ENCODE measurements at places on chromosomes 4 and X.

GRCh38 chr4:70868778-70869177 lies 29.1 kb upstream of the GRSF1 start:
- DNase-seq: no peak

DNA sequence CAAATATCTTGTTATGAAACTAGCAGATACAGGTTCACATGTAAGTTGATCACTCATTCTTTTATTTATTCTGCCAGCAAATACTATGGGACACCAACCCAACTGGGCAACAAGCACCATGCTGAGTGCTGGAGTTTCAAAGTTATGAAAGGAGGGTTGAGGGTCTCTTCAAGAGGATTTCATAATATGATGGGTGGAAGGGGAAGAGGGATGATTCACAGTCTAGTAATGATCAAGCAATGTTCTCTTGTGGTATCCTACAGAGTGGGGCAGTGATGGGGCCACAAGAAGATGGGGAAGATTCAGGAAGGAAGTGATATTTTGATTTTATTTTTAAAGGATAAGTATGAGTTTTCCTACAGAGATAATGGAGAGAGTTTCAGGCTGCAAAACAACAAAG lies 46.2 kb upstream of the TXK start:
- no peak for DNase-seq

DNA sequence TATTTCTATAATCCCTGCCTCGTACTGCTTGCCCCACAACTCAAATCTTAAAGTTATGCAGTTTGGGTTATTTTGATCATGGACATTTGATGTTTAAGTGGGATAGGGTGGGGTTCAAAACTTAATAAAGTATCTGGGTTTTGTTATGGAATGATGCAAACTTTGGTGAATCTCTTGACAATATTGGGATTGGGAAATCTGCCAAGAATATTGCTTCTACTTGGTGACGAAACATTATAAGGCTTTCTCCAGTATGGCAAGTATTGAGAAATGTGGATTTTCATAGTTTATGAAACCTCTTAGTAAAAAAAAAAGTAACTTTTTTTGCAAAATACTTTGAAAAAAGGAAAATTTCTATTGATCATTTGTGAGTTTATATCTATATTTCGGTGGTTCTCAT lies 130.8 kb upstream of the SFRP2 start:
- DNase-seq: no peak

- no peak for DNase-seq
Measured at GRCh38 chr4:152705903-152706302, 26.1 kb upstream of the TMEM154 start.

DNA sequence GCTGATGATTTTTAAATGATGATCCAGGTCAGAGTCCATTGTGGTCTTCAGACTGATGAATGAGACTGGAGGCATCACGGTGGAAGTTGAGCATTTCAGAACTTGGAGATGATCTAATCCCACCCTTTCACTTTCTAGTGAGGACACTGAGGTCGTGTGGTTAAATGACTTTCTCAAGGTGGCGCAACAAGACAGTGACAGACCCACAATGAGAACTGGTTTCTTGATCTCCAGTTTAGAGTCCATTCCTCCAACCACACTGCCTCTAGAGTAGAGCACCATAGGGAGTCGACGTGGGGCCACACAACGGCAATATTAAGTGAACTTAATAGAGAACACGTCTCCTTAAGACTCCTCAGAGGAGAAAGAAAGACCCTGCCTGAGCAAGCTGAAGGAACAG lies 381.0 kb downstream of the UNC5C start:
- no peak for DNase-seq

GRCh38 chr4:128161138-128161537 lies 100.0 kb downstream of the LARP1B start:
- no peak for DNase-seq

- DNase-seq: no peak
Measured at GRCh38 chr4:121283319-121283718, 97.5 kb downstream of the QRFPR start.

DNA sequence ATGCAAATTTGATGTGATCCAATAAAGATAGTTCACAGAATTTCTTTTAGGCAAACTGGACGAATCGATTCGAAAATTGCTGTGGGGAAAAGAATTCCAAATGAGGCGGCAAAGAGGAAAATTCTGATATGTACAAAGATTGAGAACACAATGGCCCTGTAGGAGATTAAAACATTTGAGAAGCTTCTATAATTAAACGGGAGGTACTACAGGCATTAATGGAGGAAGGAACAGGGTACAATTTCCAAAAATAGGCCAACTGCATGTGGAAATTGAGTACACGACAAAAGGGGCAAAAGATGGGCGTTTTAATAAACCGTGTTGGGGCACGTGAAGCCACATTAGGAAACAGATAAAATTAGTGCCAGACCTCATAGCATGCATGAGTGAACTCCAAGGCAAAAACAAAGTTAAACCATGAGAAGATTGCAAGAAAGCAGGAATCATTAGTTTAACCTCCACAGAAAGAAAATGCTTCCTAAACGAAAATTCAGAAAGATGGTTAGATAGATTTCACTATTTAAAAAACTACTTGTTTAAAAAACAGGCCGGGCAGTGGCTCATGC lies 68.4 kb downstream of the DHRSX start:
- no peak for DNase-seq

DNA sequence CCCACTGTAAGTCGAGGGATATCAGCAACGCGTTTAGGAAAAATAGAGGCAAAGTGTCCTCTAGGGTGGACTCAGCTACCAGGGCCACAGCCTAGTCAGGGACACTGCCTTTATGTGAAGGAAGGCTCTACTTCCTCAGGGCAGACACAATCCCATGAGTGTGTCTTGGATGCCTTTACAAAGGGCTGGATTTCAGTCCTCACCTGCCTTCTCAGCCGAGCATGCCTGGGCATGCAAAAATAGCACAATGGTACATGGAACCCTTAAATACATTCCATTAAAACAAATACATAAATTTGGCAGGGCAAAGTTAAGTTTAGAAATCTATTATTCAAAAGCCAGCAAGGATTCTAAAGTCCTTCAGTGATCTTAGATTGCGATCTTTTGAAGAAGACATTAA lies 51.1 kb downstream of the DMD start:
- DNase-seq: no peak

- DNase-seq: no peak
Measured at GRCh38 chr4:150211799-150212445, 133.7 kb downstream of the DCLK2 start.

- DNase-seq: no peak
Measured at GRCh38 chr4:143358923-143359643, 22.4 kb downstream of the GAB1 start.

DNA sequence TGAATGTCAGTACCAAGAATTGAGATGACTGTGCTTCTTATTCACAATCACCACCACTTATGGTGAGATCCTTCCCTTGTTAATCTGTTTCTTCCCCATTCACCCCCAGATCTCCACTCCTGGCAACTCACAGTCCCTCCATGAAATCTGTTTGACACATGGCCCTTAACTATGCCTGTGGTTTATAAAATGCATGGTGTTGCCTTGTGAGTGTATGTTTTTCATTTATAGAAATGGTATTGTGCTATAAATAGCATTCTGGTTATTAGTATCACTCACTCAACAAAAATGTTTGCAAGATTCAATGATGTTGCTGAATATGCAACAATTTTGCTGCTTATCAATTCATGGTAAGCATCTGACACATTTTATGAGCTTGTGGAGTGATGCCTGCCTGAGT lies 131.0 kb downstream of the PRKX start:
- no peak for DNase-seq

DNA sequence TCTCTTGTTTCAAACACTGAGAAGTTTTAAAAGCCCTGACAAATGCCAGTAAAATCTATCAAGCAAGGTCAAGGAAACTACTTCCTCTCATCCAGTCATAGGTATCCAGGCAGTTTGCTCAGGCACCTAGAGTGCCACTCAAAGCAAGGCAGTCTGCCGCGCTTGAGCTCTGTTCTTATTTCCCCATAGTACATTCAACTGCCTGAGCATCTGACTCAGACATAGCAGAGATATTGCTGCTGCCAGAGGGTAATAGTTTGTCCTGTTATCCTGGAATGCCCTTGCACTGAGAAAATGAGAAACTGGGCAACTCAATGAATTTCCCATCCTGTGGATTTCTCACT lies 16.1 kb upstream of the ATP8A1 start:
- peak; percentile 62 for DNase-seq

- no peak for DNase-seq
Measured at GRCh38 chrX:123525123-123525725, 207.6 kb downstream of the THOC2 start.

DNA sequence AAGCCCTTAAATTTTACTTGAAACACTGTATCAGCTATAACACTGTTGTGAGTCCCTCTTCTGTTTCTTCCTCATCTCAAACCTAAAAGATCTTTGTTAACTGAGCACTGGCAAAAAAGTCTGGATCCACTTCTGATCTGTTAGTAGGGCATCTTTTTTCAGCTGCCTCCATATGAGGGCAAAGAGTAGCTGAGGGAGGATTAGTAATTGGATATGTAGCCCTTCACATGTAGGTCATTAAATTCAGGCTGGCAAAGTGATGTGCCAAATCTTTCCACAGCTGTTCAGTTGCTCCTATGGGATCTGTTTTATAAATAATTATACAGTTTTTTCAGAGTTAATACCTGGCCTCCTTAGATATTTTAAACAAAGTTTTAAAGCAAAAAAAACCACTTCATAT lies 1.1 kb upstream of the TRMT10A start:
- no peak for DNase-seq

- DNase-seq: no peak
Measured at GRCh38 chr4:80367737-80368136, 32.2 kb downstream of the CFAP299 start.

GRCh38 chr4:1459081-1459721 lies 53.0 kb upstream of the NKX1-1 start:
- DNase-seq: no peak

DNA sequence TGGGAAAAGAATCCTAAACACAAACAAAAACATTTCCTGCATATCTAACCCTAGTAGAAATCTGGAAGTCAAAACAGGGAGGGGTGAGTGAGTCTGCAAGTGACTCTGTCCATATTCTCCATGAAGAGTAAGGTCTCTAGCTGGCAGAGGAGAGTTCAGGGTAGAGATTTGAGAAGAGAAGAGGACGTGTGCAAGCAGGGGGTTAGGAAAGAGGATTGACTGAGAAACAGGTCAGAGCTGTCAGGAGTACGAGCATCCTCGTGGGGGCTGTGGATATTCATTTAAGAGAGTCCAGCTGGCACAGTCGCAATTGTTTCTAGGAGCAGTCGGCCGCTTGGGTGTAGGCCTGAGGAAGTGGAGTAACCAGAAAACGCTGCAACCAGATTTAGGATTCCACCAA lies 27.9 kb downstream of the PROM1 start:
- no peak for DNase-seq

DNA sequence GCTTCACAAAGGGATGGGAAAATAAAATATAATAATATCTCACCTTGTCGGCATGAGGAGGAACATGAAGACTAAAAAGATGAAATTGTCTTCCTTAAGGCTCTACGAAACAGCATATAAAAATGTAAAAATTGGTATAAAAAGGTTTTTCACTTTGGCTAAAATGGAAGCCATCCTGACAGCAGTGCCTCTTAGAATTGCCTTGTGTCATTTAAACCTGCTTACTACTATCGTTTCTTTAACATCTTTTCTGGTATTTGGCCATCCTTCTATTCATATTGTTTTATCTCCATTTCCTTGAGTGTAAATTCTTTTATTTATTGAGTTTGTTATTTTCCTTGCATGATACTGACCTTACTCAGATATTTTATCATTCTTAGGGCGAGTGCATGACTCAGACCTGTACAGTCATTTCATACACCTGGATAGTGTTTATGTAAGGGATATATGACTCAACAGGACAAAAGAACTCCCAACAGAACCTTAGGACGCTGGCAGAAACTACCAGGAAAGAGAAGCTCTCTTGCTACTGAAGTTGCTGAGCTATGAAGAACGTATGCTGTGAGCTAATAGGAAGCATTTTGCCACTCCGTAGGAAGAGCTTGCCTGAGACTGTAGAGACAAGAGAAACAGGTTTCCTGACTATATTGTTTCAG lies 5.8 kb upstream of the CDKN2AIP start:
- DNase-seq: no peak

- no peak for DNase-seq
Measured at GRCh38 chr4:133151691-133152329, 2.7 kb downstream of the PCDH10 start.

- no peak for DNase-seq
Measured at GRCh38 chrX:140548985-140549384, 44.1 kb upstream of the SOX3 start.

GRCh38 chr4:146550161-146550560 lies 28.4 kb upstream of the SLC10A7 start:
- DNase-seq: no peak

GRCh38 chrX:4043951-4044350 lies 330.5 kb upstream of the PRKX start:
- DNase-seq: no peak

- no peak for DNase-seq
Measured at GRCh38 chr4:6892190-6892908, 17.3 kb upstream of the TBC1D14 start.

DNA sequence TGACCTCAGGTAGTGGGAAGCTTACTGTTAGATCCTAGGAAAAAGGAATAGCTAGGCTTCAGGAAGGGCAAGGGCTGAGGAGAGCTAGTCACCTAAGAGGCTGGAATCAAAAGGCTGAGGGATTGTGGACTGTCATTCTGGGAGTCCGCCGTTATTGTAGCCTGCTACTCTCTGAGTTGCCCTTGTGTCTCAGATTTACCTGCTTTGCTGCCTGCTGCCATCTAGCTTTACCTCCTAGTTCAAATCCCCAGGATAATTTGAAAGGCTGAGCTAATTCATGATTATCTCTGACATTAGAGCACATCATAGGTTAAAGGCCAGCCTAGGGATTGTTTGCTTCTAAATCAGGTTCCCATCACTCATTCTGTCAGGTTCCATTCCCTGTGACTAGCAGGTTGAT lies 120.2 kb downstream of the FHIP1A start:
- no peak for DNase-seq

Measured in stimulated activated effector memory CD8-positive, alpha-beta T cell treated with anti-CD3 and anti-CD28 coated beads, Interleukin-12 subunit alpha, Interleukin-12 subunit beta, amount 100 ng/mL, for 72 hours (primary cell).